CD4-positive, CD25-positive, alpha-beta regulatory T cell (primary cell): ENCODE measurements at places on chromosomes 11 and 22.

DNA sequence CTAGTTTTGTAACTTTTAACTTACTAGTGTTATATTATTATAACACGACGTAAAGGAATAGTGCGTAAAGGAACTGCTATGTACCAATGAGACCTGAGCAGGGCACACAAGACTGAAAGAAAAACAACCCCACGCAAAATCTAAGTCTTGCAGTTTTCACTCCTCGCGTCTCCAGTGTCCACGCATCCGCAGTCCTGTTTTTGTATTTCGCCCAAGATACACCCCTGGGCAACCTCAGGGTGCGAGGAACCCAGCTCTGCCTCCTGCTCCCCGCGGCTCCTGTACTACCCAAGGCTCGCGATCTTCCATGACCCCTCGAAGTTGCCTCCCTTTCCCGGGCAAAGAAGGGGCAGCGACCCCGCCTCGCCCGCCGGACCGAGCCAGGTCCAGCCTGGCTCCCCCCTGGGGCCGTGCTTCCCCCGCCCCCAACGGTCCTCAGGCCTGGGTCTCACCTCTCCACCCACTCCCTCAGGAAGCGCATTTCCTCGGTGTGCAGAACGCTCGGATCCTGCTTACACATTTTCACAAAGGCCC lies 393 bp downstream of the ST13 start:
- DNase-seq: peak; percentile 57

DNA sequence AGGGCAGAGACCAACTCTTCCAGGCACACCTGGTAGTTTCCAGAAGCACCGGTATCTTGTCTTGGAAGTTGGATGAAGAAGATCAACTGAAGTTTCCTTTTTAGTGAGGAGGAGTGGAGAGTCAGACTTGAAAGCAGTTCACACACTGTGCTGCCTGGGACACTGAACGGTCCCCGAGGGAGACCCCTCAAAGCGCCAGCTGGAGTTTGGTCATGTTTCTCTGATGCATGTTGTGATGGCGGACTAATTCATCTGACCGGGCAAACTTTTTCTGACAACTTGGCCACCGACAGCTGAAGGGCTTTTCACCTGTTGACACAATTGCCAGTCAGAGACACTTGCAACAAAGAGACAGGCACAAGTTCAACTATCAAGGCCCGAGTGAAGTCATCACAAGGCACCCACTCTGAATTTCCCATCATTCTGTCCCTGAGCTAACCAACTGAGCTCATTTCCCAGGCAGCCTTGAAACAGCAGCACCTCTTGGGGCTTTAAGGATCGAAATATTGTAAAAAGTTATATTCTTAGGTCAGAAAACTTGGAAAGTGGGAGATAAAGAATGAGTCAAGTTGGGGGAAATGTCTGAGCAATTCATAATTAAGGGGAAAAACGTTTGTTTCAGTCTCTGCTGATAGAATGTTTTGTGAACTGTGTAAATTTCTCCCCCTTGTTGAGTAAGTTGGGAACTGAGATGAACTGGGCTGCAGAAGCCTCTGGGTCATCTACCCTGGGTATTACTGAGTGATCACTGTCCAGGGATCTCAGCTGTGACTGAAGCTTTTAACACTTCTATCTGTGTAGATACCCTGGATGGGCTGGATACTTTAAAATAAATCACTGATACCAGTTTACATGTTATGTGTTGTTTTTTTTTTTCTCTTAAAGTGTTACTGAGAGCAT lies 46.2 kb downstream of the WT1 start:
- no peak for DNase-seq

DNA sequence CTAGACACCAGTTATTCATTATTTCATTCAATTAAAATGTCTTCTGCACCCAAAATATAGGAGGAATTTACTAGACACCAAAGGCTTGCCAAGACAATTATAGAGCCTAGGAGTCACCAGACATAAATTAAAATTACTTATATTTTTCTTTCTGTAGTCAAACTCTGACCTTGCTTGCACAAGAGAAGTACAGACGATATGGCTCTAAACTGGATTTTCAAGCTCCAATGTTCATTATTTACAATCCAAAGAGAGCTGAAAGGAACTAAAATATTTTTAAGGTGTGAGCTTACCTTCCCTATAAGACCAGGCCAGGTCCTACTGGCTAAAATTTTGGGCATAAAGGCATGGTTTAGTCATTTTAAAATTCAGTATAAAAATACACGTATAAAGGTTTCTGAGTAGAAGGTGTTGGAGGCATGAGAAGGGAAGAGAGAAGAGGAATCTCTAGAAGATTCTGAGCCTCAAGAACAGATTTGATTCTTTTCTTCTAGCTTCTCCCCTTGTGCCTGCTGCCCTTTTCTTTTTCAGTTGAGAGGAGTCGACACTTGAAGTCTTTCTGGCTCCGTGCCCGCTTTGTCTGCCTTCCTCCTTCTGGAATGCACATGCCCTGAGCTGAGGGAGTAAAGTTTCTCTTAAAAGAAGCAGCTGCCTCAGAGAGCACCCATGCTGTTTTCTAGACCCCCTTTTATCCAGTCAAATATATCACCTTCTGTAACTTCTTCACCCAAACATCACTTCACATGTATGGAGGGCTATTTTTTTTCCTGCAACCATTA lies 13.5 kb downstream of the C11orf97 start:
- no peak for DNase-seq

GRCh38 chr11:127462065-127462344 lies 461.4 kb upstream of the KIRREL3 start:
- no peak for DNase-seq

- DNase-seq: no peak
Observed at GRCh38 chr22:43831561-43832392, 19.7 kb upstream of the EFCAB6 start.

- DNase-seq: peak; percentile 78
Observed at GRCh38 chr22:22195265-22196017, 49.1 kb upstream of the VPREB1 start.

- DNase-seq: no peak
Observed at GRCh38 chr22:22697377-22698117, 53.1 kb downstream of the GGTLC2 start.

DNA sequence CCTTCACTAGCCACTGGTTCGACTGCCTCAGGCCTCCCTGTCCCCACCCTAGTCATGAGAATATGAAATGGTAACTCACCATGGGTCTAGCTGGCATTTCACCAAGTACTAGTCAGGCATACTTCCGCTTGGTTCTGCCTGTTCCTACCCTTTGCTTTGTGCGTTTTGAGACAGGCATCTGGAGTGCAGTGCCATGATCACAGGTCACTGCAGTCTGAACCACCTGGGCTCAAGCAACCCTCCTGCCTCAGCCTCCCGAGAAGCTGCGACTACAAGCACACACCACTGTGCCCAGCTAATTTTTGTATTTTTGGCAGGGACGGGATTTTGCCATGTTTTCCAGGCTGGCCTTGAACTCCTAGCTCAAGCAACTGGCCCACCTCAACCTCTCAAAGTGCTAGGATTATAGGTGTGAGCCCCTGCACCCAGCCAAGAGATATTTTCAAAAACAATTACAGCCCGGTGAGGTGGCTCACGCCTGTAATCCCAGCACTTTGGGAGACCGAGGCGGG lies 14.1 kb downstream of the HRAS start:
- no peak for DNase-seq

- DNase-seq: no peak
Observed at GRCh38 chr11:14244926-14245325, 114.1 kb downstream of the RRAS2 start.

GRCh38 chr11:92423115-92424034 lies 198.8 kb downstream of the FAT3 start:
- no peak for DNase-seq

DNA sequence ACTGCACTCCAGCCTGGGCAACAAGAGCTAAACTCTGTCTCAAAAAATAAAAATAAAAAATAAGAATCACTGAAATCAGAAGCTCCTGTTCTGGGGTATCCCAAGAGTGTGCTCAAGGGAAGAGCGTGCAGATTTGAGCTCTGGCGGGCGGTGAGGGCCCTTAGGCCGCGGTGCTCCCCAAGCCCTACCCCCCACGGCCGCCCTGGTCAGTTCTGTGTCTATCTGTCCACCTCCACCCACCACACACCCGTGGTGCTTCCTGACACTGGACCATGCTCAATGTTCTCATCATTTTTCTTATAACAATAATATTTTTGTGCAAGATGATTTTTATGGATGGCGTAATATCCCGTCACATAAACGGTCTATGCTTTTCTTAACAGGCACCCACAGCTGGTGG lies 71.1 kb downstream of the RTL6 start:
- no peak for DNase-seq

GRCh38 chr11:82559609-82560008 lies 174.1 kb downstream of the FAM181B start:
- DNase-seq: no peak

DNA sequence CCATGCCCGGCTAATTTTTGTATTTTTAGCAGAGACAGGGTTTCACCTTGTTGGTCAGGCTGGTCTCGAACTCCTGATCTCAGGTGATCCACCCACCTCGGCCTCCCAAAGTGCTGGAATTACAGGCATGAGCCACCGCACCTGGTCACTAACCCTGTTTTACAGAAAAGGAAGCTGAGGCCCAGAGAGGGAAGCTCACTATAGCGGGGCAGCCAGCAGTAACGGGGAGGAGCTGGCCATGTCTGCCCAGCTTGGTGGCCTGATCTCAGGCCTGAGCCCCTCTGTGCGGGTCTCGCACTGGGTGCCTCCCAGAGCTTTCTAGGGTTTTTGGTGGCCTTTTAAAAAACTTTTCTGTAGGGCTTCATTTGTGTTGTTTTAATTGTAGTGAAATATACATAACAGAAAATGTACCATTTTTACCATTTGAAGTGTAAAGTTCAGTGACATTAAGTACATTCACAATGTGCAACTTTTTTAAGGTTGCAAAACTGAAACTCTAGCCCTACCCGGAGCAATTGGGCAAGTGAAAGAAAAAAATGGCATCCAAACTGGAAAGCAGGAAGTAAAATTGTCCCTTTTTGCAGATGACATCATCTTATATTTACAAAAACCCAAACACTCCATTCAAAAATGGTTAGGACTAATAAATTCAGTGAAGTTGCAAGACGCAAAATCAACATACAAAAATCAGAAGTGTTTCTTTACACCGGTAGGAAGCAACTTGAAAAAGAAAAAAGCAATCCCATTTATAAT lies 14.5 kb upstream of the CYTH4 start:
- DNase-seq: no peak
